ENCODE measurements at places on chromosomes 2 and 18.

GRCh38 chr2:198084156-198084555, 279.8 kb downstream of the PLCL1 start:
- ATAC-seq = no peak

DNA sequence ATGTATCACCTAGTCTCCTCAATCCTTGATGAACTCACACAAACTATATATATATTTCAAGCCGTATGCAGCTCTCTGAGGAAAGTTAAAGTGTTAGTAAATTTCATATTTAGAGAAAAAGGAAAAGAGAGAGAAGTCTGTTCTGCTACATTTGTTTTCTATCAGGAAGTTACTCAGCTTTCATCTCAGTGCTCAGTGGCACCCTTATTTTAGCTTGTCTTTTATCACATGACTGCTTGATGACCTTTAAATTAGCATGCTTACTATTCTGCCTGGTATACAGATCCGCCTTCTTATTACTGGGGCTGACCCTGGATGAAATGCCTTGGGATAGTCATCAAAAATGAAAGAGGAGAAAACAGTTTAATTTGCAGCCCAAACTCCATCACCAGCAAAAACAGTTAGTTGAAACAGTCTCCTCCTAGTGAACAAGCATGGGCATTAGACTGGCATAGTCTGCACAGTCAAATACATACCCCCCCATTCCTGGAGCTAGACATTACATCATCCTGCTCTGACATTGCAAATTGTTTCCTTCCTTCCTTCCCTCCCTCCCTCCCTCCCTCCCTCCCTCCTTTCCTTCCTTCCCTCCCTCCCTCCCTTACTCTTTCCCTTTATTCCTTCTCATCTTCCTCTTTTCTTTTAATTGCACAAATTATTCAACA, 215.7 kb downstream of the TMEM182 start:
- no peak for ATAC-seq

DNA sequence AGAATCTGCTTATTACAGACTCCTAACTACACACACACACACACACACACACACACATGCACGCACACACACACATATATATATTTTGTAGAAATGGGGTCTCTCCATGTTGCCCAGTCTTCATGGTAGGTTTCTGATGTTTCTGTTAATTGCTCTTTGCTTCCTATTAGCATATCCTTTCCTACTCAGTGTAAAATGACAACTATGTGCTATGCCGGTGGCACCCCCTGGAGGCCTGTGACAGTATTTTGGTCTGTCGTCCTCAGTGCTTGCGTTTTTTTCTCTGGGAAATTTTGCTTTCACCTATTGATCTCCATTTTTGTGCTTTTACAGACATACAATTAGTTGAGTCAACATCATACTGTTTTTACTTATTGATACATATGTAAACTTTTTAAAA, 322.1 kb downstream of the LRRTM1 start:
- no peak for ATAC-seq

DNA sequence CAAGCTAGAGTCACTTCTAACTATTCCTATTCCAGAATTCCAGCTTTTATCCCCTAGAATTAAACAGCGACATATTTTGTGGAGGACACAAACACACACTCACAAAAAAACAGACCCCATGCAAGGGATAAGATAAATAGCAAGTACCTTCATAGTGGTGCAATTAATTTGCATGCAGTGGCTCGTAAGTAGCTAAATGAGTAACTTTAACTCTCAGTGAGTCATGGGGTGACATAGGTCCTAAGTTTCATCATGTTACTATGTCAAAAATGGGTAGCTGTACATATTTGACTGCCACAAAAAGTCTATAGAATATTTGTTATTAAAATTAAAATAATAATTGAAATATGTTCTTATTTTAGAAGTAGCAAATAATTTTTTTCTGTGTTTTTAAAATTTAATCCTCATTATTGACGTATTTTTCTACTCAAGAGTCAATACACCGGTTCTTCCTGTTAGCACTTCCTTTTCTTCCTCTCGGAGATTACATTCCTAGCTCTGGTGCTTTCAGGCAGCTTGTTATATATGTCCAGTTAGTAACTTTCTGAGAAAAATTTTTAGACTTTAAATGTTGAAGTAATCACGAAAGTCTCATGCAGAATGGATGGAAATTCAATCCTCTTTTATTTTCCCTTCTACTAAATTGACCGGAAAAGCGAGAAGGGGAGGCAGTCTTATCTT, 247.0 kb downstream of the KCNH7 start:
- ATAC-seq = no peak

GRCh38 chr2:179226961-179227259, 37.7 kb downstream of the SESTD1 start:
- no peak for ATAC-seq

DNA sequence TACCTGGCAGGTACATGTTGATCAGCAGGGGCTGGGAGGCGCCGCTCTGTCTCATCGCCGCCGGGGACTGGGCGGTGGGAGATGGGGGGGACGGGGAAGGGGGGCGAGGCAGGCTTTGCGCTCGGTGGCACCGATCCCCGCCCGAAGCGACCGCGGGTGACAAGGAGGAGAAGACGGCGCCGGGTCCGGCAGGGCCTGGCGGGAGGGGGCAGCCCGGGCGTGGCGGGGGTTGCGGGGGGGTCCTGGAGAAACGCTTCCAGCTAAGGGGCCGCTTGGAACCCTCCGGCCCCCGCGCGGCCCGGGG, at the start of gene FEV:
FEV (minus strand) TSS at position 164 of the 304 bp plus-strand sequence; CDS start at position 55, 109 bp downstream.
- no peak for ATAC-seq

DNA sequence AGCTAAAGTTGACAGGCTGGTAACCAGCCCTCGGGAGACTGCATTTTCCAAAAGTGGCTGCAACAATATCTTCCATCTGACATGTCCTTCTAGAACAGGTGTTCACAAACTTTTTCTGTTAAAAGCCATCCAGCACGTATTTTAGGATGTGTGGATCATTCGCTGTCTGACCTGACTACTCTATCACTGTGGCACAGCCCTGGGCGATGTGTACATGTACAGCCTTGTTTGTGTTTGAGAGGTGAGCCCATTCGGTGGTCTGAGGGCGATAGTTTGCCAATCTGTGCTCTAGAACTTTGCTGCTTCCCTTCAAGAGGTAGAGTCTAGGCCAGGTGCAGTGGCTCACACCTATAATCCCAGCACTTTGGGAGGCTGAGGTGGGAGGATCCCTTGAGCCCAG, 166.2 kb downstream of the TGIF1 start:
- ATAC-seq = no peak

DNA sequence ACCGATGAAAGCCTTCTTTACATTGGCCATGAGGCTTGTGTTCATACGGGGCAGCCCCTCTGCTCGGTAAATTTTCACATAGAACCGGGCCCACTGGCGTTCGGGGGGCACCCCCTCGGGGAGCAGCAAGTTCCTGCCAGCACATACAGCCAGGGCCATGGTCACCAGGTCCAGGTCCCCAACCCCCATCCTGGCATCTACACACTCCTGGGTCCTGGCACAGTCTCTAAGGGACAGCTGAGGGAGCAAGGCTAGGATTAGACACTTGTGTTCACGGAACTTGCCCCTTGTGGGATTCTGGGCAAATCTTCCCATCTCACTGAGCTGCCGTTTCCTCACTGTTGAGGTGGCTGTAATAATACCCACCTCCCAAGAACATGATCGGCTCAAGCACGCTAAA, 5.6 kb upstream of the OTOF start:
- no peak for ATAC-seq

GRCh38 chr18:48879008-48879431, 71.7 kb downstream of the SMAD7 start:
- no peak for ATAC-seq

DNA sequence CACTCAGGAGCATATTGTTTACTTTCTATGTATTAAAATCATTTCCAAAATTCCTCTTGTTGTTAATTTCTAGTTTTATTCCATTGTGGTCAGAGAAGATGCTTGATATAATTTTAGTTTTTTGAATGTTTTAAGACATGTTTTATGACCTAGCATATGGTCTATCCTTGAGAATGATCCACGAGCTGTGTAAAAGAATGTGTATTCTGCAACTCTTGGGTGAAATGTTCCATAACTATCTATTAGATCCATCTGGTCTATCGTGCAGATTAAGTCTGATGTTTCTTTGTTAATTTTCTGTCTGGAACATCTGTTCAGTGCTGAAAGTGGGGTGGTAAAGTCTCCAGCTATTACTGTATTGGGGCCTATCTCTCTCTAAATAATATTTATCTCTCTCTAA, 83.3 kb upstream of the EPAS1 start:
- no peak for ATAC-seq

- peak; percentile 28 for ATAC-seq
Observed at GRCh38 chr2:62292190-62292589, 96.3 kb downstream of the B3GNT2 start.

- no peak for ATAC-seq
Observed at GRCh38 chr18:58870130-58870529, 5.5 kb downstream of the ZNF532 start.

DNA sequence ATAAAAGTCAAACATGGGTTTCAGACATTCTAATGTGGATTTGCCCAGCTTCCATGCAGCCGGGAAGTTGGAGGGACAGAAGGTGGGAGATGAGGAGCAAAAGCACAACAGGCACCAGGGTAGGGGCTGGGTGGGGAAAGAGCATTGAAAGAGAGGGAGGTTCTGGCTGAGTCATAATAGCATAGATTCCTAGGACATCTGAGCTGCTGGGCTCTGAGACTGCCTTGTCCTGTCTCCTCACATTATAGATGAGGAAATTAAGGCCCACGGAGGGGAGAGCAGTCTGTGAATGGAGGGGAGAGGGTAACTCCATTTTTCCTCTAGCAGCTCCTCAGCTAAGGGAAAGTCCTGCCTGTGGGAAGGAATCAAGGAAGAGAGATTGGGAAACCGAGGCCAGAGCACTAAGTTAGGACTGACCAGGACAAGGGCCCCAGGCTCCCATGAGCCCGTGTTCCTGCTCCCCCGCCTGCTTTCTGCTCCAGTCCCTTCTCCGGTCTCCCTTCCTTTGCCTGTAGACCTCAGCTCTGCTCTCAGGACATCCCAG, 26.2 kb downstream of the SH2D6 start:
- ATAC-seq = no peak

- no peak for ATAC-seq
Observed at GRCh38 chr18:50298443-50299284, 11.2 kb upstream of the CXXC1 start.

GRCh38 chr2:21175895-21176646, 52.3 kb downstream of the TDRD15 start:
- no peak for ATAC-seq

DNA sequence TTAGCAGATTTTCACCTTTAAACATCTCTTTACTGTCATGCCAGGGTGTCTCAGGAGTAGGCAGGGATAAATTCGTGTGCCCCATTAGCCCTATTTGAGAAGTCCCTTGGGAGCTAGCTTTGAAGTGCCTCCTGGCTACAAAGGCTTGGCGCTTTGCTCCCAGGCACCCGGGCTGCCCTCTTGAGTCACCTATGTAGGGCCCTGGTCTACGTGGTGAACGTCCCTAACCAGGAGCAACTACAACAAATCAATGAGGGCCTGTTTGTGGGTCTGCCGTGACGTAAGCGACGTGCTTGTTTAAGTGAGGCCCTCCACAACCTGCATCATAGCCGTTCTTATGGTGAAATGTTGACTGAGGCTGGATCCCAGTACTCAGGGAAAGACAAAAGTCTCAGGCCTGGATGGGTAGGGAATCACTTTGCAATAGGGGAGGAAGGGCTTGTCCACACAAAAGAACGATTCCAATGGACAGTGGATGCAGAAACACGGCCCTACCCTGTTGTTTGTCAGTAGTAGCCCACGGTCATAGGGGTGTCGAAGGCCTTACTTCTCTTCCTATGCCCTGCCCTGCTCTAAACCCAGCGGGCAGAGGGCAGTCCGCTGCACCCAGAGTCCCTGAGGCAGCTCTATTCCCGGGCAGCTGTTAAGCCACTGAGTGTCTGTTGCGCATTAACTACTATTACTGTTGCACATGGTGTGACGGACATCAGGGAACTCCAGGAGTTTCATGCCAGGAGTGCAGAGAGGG, 93.9 kb downstream of the INHBB start:
- no peak for ATAC-seq

- ATAC-seq = peak; percentile 77
Observed at GRCh38 chr2:69816923-69817542, 12.4 kb upstream of the GMCL1 start.

DNA sequence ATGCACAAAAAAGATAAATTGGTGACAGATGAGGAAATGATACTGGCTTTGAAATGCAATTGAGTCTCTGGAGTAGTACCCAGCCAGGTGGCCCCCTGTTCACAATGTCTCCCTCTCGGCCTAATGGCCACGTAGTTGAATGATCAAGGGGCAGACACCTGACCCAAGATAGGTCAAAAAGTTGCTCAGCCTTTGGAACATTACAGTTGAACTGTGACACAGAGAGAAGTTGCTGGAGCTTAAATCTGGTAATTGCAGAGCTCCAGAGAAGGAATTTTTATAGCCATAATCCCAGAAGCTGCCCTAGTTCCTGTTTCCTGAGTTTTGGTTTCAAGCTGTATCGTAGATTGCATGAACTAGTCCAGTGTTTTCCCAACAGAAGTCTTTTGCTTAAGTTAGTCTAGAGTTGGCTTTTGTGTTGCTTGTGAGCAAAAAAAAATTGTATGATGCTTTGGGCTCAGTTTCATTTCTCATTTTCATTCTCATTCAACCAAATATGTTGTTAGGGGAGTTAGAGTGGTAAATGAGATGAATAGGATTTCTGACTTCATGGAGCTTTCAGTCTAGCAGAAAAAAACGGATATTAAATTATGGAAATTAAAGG, 117.9 kb downstream of the CSRNP3 start:
- no peak for ATAC-seq

GRCh38 chr2:136236019-136236418, 118.1 kb upstream of the CXCR4 start:
- no peak for ATAC-seq

- ATAC-seq = no peak
Observed at GRCh38 chr18:21664069-21664468, 40.5 kb downstream of the ABHD3 start.

DNA sequence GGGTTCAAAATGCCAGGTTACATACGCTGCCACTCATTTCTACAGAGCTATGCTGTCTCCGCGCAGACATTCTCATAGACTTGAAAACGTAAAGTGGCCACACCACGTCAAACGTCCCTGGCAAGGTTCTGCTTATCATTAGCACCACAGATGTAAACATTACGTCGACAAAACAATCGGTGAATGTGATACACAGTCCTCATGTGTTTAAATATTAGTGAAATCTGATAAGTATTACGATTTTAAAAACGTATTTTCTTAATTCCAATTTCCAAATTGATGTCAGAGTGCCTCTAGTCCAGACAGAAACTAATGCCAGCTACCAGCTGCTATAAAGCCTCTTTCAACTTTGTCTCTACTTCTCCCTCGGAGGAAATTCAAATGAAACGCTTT, 1.2 kb downstream of the STK17B start:
- ATAC-seq = no peak

DNA sequence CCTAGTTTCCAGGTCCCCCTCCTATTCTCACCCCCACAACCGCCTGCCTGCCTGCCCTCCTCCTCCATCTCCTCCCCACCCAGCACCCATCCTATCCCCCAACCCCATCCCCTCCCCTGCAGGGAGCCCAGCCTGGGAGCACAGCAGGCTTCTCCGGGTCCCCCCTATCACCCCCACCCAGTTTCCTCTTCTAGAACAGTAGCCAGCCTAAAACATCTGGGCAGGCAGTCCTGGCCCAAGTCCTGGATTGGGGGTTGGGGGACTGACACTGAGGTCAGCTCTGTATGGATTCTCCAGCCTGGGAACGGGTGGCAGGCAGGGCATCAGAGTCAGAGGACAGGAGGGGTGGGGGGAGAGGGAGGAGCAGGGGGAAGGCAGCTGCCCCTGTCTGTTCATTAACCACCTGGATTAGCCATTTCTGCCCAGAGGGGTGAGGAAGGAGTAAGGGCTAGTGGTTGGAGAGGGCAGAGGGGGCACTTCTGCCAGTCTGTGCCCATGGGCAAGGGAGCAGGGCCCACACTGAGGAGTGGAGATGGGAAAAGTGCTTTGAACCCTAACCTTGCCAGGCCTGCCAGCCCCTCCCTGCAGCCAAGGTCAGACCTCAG, 60.0 kb downstream of the TNS1 start:
- no peak for ATAC-seq

Data from gastroesophageal sphincter (tissue), 4 donors.